ENCODE measurements at places on chromosomes 1 and 21.

GRCh38 chr1:186482661-186483255 lies 21.8 kb upstream of the PDC start:
- peak; percentile 62 for DNase-seq

GRCh38 chr1:219099307-219099706 lies 74.4 kb upstream of the LYPLAL1 start:
- DNase-seq, result no peak

GRCh38 chr1:150887018-150887417 lies at the start of gene CTXND2:
Gene CTXND2, plus strand, starts transcription at chr1:150887136. Its CDS starts 25,179 bp downstream, at chr1:150912315.
- DNase-seq, result no peak

DNA sequence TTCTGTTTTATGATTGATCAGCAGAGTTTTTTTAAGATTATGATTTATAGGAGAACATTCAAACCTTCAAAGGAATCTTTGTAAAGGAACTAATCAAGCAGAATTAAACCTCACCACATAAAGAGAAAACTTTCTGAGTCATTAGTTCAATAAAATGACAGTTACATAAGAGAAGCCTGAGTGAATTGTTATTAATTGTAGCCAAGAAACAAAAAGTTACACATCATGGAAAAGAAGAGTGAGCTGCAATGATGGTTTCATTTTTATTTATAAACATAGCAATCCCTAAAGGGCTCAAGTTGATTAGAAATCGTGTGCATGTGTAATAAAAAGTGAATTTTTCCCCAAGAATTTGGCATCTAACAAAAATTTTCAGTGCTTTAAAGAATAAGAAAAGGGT lies 731.4 kb downstream of the LTN1 start:
- no peak for DNase-seq

DNA sequence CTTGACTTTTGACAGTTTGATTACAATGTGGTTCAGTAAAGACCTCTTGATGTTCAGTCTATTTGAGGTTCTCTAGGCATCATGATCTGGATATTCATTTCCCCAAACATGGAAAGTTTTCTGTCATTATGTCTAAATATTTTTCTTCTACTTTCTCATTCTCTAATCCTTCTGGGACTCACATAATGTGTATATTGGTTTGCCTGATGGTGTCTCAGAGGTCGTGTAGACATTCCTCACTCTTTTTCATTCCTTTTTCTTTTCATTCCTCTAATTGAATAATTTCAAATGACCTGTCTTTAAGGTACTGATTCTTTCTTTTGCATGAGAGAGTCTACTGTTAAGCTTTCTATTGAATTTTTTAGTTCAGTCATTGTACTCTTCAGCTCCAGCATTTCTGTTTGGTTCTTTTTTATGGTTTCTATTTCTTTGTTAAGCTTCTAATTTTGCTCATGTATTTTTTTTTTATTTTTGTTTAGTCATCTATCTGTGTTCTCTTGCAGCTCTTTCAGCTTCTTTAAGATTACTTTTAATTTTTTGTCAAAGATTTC lies 158.4 kb downstream of the GDAP2 start:
- DNase-seq, result no peak

DNA sequence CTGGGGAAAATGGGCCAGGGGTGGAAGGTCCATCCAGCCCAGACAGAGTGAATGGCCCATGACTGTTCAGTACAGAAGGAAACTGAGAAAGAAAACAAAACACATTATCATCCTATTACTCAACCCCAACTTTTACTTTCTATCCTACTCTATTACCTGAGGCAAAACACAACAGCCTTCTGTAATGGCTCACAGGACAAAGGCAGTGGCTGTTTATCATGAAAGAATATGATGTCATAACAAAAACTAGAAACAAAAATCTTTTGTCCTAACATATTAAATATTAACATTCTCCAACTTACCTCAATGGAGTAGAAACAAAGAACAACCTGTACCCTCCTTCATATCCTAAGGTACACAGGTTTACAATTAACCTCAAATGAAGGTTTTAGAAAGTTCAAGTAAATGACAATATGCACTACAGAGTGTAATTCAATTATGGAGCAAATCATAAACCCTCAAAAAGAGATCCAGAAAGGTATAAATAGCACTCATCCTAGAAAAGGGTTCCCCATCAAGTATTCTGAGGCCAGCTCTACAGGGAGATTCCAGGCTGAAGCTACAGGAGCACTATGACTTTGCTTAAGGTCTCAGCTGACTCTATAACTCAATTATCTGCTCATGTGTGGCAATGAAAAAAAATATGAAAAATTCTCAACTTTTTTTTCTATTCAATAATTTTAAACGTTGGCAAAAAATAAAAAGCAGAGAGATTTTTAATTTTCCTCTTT lies 15.1 kb downstream of the ELK4 start:
- DNase-seq, result no peak

All from Jurkat, Clone E6-1 (cell line).